Stimulated activated CD4-positive, alpha-beta T cell treated with anti-CD3 and anti-CD28 coated beads, Interleukin-1b, Interleukin-23, amount 100 ng/mL, for 1 hour (primary cell): ENCODE measurements at places on chromosomes 12 and 14.

DNA sequence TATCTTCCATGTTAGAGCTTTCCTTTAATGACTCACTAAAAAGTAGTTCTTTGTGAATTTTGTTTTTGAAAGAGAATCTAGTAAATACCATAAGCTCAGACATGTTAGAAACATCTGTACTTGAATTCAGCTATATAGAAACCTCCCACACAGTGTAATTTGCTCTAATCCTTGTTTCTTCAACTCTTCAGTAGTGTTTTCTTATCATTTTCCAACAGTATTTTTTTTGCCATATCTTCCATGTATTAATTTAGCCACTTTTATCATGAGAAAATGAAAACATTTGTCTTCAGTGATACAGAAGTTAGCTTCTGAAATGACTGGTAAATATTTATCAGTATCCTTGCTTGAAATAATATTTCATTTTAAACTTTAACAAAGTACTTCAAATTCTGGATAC, 73.6 kb downstream of the ARID2 start:
- DNase-seq = no peak

DNA sequence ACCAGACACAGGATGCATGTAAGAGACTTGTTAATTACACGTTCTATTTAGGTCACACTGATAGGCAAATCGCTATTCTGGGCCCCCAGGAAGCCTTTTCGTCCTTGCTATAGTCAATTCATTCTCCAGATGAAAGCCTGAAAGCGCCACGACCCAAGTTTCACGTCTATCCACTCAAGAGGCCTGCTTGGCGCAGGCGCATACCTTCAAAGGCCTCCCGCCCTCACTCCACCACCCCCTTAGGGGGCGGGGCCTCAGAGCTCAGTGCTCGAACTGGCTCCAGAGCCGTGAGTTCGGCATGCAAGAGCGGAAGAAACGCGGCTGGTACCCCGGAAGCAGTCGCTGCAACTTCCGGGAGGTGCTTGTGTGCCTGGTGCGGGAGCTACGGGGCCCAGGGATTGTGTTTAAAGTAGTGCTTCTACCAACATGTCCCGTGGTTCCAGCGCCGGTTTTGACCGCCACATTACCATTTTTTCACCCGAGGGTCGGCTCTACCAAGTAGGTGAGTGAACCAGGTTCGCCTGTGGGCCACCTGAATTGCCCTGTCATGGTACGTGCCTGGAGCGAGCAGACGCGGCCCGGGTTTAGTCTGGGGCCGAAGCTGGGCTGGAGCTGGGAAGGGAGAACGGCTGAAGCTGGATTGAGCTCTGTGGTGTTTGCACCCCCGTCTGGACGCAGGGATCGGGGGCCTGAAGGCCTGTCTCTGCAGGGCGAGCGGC, at the start of gene PSMA6:
PSMA6 (plus strand) TSS at position 332 of the 719 bp plus-strand sequence; CDS start at position 427, 95 bp downstream.
- DNase-seq = peak; percentile 98

GRCh38 chr12:50055831-50056638, 1.4 kb upstream of the ASIC1 start:
- no peak for DNase-seq

- DNase-seq = peak; percentile 30
These were observed at the start of gene GABARAPL1 for GRCh38 chr12:10212739-10213131. Gene GABARAPL1 (plus strand): TSS chr12:10212877. CDS start chr12:10213130, 253 bp downstream.

DNA sequence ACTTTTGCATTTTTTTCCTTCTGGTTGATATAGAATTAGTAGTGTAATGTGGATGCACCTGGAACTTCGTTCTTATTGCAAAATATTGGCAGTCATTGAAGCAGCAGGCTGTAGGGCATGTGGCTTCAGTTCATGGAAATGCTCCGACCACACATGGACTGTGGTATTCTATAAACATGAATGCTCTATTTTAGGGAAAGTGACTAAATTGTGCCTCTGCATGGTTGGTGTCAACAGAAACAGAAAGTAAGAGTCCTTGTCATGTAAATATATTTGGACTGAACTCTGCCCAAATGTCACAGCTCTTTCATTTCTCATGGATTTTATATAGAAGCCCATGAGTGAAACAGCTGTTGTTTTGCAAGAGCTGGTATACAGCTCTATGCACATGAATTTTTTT, 917.0 kb downstream of the LRFN5 start:
- DNase-seq = no peak

- DNase-seq = peak; percentile 25
These were observed 265.6 kb downstream of the AACS start for GRCh38 chr12:125330645-125331341.

- DNase-seq = no peak
These were observed 142.6 kb downstream of the GPHN start for GRCh38 chr14:66650491-66650911.

- no peak for DNase-seq
These were observed 561.9 kb downstream of the FLRT2 start for GRCh38 chr14:86091811-86092210.

DNA sequence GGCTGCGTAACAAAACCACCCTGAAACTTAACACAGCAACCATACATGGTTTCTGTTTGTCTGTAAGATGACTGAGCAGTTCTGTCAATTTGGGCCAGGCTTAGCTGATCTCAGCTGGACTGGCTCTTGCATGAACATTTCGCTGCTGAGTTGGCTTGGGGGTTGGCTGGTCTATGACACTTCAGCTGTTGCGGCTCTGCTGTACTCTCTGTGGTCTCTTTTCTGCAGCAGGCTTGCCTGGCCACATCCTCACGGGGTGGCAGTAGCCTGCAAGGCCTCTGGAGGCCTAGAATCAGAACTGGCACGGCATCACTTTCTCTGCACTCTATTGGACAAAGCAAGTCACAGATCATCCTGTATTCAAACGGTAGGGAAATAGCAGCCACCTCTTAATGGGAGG, 216.2 kb downstream of the BCL11B start:
- DNase-seq = no peak

GRCh38 chr14:73645248-73645610, 443 bp downstream of the DNAL1 start:
- DNase-seq = no peak

GRCh38 chr12:100229876-100230275, 29.3 kb downstream of the ACTR6 start:
- DNase-seq = no peak

GRCh38 chr12:91717804-91718203, 427.8 kb downstream of the BTG1 start:
- DNase-seq = no peak

DNA sequence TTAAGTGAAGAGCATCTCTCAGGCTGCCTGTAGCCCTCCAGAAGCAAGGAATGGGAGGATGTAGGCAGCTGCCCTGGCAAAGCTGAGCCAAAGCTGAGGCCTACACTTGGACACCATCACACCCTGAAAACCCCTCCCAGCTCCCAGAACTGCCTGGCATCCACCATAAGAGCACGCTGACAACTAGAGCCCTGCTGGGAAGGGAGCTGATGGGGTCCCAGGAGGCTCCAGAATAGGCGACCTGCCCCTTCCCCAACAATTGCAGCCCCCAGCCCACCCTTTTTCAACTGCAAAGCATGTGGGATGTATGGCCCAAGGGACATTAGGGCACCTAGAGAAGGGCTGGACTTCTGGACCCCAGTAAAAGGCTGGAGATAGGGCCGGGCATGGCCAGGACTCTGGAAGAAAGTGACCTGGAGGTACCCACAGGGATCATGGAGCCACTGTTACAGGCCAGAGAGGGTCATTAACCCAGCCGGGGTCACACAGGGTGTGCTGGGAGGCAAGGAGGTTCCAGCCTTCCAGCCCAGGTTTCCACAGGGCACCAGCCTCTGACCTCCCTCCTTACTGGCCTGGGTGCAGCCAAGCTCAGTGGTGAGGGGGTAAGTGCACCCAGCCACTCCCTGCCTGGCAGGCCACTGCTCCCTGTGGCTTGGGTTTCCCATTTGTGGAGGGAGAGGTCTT, 27.8 kb downstream of the FAM222A start:
- DNase-seq = no peak

DNA sequence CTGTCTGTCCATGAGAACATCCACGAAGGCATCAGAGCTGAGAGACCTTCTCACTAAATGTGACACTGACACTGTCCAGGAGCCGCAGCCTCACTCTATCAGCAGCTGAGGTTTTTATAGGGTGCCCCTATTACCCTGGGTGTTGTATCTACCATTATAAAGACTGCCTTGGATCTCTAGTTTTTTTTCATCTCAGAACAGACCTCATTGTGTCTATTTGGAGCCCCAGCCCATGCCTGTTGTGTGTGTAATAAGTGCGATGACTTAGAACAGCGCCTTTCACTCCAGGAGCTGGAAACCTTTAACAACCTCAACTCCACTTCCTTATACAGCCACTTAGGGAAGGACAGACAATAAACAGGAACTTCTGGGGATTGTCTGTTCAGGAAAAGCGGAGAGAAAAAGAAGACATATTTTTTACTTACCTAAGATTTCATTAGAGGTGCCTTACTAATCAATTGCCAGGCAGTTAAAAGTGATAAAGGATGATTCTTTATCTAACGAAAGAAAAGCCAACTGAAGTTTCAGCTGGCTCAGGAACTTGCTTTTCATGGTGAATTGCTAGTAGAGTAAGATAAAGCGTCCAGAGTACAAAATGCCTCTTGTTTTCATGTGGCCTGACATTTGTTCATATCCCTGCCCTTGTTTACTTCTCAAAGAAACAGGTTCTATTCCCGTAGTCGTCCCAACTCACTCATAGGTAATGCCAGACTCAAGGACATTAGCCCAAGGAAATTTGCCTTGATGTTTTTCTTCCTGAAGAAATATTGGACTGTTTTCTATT, 420.6 kb downstream of the RAD51B start:
- DNase-seq = no peak

DNA sequence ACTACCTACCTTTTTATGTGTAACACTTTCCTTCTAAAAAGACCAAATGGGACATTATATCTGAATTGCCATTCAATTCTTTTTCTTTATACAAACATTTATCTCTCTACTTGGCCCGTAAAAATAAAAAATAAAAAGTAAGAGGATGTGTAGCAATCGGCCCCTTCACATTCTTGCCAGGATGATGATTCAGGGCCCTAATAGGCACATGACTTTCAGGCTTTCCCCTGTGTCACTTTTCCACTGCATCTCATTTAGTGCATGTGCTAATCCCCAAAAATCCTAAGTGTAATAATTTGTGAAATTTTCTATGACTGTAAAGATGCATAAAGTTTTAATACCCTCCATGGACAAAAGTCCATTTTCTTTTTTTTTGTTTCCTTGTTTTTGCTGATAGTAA, 23.0 kb upstream of the ATP2B1 start:
- no peak for DNase-seq

DNA sequence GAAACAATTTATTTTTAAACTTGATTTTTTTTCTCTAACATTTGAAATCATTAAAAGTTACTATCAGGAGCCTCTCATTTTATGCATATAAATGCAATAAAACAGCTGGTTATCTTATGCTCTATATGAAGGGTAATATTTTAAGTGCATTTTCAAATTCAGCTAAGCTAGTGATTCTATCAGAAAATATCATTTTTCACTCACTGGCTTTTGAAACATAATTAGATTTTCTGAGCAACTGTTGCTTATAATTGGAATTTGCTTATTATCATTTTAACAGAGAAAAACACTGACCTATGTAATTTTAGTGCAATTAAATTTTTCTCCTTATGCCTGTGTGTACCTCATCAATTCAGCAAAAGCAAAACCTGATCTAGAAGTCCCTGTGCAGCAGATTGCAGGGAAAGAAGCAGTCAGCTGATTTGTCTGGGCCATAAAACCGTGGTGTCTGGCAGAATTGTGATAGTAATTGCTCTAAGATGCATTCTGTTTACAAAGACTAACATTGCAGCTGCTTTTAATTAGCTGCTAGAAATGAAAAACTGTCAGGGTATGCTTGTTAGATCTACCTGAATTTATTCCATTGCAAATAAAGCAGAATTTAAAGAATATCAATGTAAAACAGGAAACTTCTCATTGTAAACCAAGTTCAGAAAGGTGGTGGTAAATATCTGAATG, 75.0 kb downstream of the BICD1 start:
- no peak for DNase-seq

GRCh38 chr12:6891646-6892001, 13.0 kb upstream of the LRRC23 start:
- DNase-seq = no peak

GRCh38 chr12:33967760-33968159, 54.5 kb upstream of the ALG10 start:
- DNase-seq = no peak

- DNase-seq = no peak
These were observed 175.4 kb downstream of the PHETA1 start for GRCh38 chr12:111193496-111193895.

- DNase-seq = no peak
These were observed 15.9 kb downstream of the CCDC177 start for GRCh38 chr14:69558774-69559173.

DNA sequence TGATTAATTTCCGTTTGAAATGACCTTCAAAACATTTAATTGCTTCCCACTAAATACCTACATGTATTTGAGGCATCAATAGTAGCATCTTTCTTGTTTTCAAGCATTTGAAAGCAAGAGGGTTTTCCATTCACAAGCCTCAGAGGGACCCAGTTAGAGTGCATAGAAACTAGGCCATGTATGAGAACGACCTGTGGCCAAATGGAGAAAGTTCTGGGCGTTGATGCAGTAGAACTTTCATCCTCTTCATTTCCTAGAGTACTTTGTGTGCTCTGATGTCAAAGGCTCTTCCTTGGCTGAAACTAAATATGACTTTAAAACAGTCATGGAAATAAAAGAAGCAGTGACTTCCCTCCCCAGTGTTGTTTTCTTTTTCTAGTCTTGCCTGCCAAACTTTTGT, 944 bp upstream of the DHRS7 start:
- DNase-seq = no peak

DNA sequence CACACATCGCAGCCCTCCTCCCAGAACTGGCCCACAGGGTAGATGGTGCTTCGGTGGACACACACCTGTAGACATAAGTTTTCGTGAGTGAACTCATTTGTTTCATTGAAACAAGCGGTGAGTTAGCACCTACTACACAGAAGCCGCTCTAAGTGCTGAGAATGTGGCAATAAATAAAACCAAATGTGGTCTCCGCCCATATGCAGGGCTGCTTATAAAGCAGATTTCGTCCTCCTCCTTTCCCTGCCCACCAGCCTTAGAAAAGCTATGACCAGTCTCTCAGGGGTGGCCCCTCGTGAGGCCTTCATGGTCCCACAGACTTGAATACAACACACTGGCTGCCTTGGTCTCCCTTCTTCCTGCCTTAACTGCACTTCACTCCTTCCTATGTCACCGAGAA, 31.1 kb upstream of the ANO2 start:
- no peak for DNase-seq

DNA sequence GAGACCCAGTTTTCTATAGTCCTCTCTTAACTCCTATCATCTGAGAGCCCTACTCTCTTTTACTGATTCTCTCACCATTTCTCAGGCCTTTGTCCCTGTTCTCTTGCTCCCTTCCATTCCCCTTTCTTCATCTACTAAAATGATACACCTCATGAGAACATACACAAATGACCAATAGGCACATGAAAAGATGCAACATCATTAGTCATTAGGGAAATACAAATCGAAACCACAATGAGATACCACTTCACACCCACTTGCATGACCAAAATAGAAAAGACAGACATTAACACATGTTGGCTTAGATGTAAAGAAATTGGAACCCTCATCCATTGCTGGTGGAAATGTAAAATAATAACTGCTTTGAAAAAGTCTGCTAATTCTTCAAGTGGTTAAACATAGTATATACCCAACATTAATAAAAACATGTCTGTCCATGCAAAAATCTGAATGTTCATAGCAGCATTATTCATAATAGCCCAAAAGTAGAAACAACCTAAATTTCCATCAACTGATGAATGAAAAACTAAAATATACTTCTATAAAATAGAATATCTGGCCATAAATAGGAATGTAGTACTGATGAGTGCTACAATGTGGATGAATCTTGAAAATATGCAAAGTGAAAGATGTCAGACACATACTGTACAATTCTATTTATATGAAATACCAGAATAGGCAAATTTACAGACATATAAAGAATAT, 66.0 kb downstream of the DENND5B start:
- DNase-seq = no peak
